ENCODE measurements at places on chromosomes 12 and 14.

DNA sequence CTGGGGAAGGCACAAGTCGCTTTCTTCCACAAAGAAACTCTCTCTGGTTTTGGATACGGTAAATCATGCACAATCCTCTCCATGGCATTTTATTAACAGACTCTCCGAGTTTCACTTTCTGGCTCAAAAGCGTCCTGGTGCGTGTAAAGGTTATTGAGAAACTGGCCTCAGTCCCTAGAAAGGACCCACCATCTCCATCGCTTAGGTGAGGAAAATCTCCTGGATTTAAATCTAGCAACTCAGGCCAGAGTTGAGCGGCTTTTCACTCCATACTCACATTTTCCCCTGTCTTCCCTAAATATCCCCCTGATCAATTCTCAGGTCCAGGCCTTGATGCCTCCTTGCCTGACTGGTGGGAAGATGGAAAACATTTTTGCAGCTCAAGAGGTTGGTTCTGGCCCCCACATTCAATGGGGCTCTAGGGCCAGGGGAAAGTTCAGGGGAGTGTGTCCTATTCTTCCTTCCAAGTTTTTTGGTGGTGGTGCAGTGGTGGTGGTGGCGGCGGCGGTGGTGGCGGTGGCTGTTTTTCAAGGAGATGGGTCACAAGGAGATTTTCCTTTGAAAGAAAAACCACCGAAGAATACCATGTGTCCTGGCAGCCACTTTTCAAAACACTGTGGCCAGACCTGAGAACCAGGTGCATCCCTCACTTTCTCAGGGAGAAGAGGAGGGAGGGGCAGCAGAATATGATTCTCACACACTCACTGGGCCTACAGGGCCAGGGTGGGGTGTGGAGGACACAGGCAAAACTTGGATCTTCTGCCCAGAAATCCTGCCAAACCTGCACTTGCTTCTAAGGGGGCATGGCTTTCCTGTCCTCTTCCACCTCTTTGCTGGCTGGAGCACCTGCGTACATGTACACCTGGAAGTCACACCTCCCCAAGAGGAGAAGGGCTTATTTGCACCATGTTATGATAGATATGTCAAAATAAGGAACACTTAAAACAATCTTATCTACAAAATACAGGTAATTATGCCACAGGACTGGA lies 46.7 kb upstream of the PNMA1 start:
- DNase-seq, result no peak

GRCh38 chr14:99687284-99688209 lies 3.4 kb downstream of the CYP46A1 start:
- DNase-seq, result no peak

- DNase-seq, result no peak
These were observed 303 bp downstream of the GAPDH start for GRCh38 chr12:6534695-6534944.

DNA sequence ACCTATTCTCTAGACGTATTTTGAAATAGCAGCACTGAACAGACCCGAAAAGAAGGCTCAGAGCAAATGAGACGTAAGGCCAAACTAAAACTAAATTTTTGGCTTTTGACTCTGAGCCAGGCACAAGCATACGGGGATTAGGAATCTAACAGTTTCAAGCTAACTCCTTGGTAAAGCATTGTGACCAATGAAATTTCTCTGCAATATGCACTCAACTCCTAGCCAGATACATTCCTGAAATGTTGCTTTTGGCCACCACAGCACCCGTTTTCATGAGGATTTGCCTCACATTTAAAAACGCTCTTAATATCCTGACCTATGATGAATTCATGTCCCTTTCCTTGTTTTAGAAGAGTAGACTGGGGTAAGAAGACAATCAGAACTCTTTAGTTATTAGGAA lies 53.1 kb upstream of the NPFF start:
- DNase-seq, result peak; percentile 90

GRCh38 chr12:40224439-40225291 lies at the start of gene LRRK2:
TSS of gene LRRK2 (plus strand) at chr12:40224997. CDS start at chr12:40225132, 135 bp downstream.
- DNase-seq, result peak; percentile 40
